Left lung (tissue), 14 donors: ENCODE measurements at places on chromosomes 12 and 14. TPM values are rescaled to one million over a fixed set of nuclear protein-coding genes. Genes with fewer than 3 reads are reported as not detected.

RGS6 gene
- 0.71 TPM for total RNA-seq

APOF gene
- not detected for total RNA-seq

NRXN3 gene
- total RNA-seq = 7.6 TPM

CTSG gene
- total RNA-seq = 5.1 TPM

SLC39A5 gene
- 0.29 TPM for total RNA-seq

CCDC197 gene
- not detected for total RNA-seq

NPAS3 gene
- total RNA-seq = 0.09 TPM

GYS2 gene
- not detected for total RNA-seq
